ENCODE measurements at places on chromosomes 6 and 20. TPM values are rescaled to one million over a fixed set of nuclear protein-coding genes. Genes with fewer than 3 reads are reported as not detected.

DNA sequence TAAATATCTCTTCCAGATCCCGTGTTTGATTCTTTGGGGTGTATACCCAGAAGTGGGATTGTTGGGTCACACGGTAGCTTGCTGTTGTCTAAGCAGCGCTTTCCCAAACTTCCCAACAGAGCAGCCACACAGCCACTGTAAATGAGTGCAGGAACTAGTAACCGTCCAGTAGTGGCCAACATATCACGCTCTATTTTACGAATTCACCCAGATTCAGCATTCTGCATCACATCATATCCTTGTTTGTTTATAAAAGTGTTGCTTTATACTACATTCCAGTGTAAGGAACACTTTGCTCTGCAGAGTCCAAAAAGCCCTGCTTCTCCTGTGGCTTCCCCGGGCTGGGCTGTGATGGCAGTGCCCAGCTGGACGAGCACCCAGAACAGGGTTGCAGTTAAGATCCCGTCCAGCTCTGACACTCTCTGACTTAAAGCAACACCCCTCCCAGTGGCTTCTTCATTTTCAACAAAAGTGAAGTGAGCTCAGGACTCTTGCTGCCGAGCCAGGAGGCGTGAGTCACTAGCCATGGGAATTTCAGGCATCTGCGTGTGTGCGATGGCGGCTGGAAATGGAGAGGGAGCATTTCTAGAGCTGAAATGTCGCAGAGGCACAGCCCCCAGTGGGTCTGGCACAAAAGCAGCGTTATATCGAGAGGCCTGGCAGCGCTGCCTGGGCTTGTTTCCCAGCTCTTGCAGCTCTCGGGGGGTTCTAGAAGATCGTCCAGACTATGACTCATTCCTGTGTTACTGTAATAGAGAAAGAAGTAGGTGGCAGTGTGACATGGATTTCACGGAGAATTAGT lies 216.3 kb upstream of the ECI2 start:
- peak overlapping the region; percentile 20 for H3K4me3 ChIP-seq
- DNase-seq, result peak; percentile 35
- peak overlapping the region; percentile 63 for H3K27ac ChIP-seq
- H3K36me3 ChIP-seq, result no peaks in the 10 kb centered on the region
- peaks cover 27% of the 10 kb centered on the region for H3K4me1 ChIP-seq
- H3K27me3 ChIP-seq, result no peaks in the 10 kb centered on the region

DNA sequence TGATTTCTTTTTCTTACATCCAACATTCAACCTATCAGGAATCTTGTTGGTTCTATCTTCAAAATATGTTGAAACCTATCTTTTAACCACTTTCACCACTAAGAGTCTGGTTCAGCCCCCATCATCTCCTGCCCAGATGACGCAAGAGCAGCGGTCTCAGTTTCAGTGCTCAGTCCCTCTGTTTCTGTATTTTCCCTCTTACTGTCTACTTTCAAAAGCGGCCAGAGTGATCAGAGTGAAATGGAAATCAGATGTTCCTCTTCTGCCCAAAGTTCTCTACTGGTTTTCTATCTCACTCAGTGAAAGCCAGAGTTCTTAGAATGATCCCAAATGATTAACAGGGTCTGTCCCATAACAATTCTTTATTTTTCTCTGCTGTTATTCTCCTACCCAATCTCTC lies 147.9 kb upstream of the PDE7B start:
- H3K27me3 ChIP-seq, result no peaks in the 10 kb centered on the region
- no peaks in the 10 kb centered on the region for H3K4me1 ChIP-seq
- DNase-seq, result no peak
- H3K36me3 ChIP-seq, result no peaks in the 10 kb centered on the region

- H3K4me3 ChIP-seq, result no peak overlapping the region
- no peaks in the 10 kb centered on the region for H3K27me3 ChIP-seq
- no peaks in the 10 kb centered on the region for H3K4me1 ChIP-seq
- H3K27ac ChIP-seq, result no peak overlapping the region
- DNase-seq, result no peak
- no peaks in the 10 kb centered on the region for H3K36me3 ChIP-seq
These were observed 83.6 kb downstream of the TMEM170B start for GRCh38 chr6:11621119-11621518.

ZNF391 gene
- 3.0 TPM for polyA plus RNA-seq
